ENCODE measurements at places on chromosomes 1 and 21.

DNA sequence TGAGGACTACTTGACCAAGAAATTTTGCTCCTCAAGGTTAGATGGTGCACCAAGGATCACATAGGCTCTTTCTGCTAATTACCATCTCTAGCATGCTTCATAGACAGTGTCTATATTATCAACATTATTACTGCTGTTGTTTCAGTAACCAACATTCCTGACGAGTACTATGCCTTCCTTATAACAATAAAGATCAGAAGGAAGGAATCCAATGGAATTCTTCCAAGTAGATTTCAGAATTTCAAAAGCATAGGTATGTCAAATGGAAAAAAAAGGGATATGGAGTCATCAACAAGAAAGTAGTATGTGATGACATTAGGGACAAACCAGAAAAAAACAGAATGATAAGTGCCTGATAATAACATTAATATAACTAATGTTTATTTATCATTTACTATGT lies 39.6 kb upstream of the LPGAT1 start:
- no peak for DNase-seq

GRCh38 chr21:39096754-39097153 lies 86.5 kb downstream of the PSMG1 start:
- DNase-seq = no peak

- DNase-seq = no peak
Observed at GRCh38 chr1:30632481-30632880, 90.9 kb downstream of the MATN1 start.

GRCh38 chr1:233448109-233448689 lies 120.7 kb downstream of the MAP3K21 start:
- no peak for DNase-seq

DNA sequence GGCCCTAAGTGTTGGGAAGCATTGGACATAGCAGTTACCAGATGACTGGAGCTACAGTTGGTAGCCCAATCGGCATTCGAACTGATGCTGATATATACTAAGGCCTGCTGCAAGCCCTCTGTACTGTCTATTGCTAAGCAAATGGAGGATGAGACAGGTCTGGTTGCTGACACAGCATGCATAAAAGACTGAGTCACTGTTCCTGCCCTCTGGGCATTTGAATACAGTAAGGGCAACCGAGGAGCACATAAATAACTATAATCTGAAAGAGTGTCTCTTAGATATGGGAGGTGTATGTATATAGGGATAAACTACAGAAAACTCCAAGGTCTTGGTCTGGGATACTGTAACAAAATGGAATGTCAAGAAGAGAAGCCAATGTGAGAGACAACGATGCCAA lies 16.8 kb upstream of the MARK1 start:
- no peak for DNase-seq

GRCh38 chr1:223825767-223826748 lies 19.7 kb downstream of the TP53BP2 start:
- no peak for DNase-seq

DNA sequence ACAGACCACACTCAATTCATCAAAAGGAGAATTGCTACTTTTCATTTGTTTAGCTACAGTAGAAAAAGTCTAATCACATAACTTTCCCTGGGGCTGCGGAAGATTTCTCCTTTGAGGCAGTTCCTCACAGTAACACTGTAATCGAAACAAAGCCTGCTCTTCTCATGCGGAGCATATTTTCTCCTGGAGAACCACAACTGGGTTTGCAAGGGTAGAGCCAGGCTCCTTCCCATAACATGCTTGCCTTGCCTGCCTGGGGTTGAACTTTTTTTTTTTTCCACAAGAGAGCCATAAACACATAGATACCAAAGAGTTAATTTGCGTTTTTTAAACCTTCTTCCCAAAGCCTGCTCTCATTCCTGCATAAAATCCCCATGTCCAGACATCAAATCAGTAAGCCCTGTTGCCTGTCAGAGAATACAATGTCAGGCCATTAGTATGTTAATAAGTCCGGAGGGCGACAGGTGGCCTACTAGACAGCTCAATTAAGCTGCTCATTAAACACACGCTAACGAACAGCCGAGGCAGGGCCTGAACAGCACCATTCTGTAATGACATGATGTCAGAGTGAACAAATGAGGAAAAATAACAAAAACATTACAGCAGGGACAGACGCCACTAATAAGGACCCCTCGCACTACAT lies 107.1 kb upstream of the OLIG2 start:
- DNase-seq = no peak

DNA sequence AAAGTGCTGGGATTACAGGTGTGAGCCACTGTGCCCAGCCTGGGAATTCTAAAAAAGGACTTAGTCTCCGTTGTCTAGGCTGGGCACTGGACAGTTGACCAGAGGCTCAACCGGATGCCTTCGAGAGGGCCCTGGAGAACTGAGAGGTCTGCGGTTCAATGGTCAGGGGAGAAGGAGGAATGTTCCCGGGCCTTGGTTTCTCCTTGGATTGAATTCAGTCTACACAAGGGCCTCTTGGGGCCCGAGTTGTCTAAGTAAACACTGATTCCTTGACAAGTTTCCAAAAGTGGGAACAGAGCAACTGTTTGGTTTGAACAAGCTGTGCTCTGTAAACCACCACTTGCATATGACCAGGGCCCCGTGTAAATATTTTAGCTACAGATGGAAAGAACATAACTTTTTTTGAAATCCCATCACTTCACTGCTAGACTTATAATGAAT lies 29.1 kb upstream of the CAPZB start:
- DNase-seq = no peak

DNA sequence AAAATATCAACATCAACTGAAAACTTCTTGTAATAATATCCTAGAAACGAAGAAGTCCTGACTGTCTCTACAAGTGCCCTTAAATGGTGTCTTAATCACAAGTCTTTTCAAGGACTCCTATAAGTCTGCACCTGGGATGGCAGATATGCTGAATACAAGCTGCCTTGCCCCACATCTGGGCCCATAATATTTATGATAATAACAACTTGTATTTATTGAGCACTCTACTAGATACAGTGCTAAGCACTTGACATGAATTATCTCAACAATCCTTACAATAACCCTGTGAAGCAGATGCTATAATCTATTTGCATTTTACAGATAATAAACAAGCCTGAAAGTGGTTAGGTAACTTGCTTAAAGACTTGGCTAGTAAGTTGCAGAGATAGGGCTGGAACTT lies 78.0 kb upstream of the ZNF648 start:
- no peak for DNase-seq

DNA sequence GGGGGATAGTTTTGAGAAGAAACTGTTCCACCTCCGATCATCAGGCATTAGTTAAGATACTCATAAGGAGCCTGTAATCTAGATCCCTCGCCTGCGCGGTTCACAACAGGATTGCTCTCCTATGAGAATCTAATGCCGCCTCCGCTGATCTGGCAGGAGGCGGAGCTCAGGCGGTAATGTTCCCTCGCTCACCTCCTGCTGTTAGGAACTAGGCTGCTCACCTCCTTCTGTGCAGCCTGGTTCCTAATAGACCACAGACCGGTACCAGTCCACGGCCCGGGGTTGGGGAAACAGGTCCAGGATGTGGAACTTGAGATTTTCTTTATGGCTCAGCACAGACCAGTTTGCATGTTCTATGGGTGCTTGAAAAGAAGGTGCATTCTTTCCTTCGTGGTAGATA lies 27.2 kb upstream of the FAM3B start:
- DNase-seq = no peak

GRCh38 chr1:3685906-3686305 lies 33.6 kb downstream of the TP73 start:
- no peak for DNase-seq

- no peak for DNase-seq
Observed at GRCh38 chr1:165315481-165315880, 41.0 kb downstream of the LMX1A start.

- no peak for DNase-seq
Observed at GRCh38 chr1:200267458-200267857, 142.4 kb downstream of the ZNF281 start.

DNA sequence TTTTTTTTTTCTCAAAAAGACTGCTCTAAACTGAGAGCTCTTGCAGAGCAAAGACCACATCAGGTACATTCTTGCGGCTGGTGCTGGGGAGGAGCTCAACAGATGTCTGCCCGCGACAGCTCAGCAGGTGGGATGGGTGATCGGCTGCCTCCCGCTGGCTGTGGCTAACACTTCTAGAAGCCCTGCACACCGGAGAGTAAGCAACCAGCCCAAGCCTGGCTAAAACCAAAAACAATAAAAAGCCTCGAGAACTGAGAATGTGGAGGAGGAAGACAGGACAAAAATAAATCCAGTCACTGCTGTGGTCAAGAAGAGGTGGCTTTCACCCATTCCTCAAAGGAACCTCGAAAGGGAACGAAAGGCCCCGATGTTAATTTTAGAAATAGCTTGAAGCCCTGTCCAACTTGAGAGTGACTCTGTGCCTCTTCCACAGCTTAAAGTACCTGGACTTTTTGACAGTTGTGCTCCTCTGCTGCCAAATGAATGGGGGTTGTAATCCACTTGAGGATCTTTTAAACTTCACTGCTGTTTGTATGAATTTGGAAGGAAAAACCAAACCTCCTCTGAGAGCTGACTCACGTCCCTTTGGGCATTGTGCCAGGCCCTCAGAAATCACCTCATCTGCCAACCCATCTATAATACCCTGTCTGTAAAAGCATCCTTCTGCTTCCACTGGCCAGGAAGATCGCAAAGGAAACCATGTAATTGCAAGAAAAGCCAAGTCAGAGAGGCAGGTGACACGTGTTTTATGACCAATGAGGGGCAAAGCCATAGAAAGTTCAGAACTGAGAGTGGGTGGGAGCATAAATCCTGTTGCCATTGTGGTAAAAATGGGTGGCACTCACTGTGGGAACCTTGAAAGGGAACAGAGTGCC lies 78.6 kb downstream of the KCNN3 start:
- no peak for DNase-seq

GRCh38 chr1:228851193-228851592 lies 115.9 kb downstream of the RHOU start:
- no peak for DNase-seq

DNA sequence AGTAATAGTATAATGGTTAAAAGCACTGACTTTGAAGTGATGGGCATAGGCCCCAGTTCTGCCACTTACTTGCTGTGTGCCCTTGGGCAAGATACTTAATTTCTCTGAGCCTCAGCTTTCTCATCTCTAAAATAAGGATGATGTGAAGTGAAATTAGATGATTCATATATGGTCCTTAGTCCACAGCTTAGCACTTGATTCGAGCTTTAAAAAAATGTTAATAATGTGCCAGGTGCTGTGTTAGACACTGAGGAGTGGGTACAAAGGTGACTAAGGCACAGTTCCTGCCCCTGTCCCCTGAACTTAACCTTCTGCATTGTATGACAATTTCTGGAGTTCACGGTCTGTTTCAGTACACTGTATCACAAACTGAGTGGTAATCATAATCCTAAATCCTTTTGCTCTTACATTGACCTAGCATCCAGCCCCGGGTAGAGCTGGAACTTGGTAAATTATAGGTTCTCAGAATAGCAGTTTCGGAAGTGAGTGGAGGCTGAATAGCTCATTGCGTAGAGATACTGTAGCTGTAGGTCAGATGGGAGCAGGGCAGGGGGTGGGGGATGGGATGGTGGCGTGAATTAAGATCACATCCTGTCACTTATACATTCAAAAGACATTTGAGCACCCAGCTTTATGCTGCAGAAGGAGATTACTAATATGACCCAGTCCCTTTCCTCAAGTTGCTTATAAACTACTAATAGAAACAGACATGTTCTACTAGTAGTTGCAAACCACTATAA lies 1.5 kb downstream of the ZNF691 start:
- no peak for DNase-seq

DNA sequence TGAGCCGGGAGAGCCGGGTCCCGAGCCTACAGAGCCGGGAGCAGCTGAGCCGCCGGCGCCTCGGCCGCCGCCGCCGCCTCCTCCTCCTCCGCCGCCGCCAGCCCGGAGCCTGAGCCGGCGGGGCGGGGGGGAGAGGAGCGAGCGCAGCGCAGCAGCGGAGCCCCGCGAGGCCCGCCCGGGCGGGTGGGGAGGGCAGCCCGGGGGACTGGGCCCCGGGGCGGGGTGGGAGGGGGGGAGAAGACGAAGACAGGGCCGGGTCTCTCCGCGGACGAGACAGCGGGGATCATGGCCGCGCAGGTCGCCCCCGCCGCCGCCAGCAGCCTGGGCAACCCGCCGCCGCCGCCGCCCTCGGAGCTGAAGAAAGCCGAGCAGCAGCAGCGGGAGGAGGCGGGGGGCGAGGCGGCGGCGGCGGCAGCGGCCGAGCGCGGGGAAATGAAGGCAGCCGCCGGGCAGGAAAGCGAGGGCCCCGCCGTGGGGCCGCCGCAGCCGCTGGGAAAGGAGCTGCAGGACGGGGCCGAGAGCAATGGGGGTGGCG lies 371 bp downstream of the ARID1A start:
- DNase-seq = no peak

DNA sequence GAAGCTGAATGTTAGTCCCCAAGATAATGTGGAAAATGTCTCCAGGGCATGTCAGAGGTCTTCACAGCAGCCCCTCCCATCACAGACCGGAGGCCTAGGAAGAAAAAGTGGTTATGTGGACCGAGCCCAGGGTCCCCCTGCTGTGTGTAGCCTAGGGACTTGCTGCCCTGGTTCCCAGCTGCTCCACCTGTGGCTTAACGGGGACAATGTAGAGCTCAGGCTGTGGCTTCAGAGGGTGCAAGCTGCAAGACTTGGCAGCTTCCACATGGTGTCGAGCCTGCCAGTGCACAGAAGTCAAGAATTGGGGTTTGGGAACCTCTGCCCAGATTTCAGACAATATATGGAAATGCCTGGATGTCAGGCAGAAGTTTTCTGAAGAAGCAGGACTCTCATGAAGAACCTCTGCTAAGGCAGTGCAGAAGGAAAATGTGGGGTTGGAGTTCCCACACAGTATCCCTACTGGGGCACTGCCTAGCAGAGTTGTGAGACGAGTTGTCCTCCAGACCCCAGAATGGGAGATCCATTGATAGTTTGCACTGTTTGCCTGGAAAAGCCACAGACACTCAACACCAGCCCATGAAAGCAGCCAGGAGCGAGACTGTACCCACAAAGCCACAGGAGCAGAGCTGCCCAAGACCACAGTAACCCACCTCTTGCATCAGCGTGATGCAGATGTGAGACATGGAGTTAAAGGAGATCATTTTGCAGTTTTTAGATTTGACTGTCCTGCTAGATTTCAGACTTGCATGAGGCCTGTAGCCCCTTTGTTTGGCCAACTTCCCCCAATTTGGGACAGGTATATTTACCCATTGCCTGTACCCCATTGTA lies 204.9 kb downstream of the MRPL39 start:
- no peak for DNase-seq

DNA sequence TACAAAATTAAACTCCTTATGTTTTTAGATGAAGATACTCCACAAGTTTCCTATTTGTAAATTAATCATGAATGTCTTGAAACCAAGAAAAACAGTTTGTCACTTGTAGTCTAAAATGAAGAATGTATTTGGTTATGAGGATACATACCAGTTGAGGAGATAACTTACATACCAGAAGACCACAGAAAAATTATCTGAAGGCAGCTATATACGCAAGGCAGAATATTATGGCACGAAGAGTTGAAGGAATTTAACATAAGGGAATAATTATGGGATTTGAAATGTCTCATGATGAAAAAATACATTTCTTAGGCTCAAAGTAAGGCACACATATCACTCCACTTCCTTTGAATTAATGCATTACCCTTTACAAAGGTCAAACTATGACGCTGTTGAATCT lies 73.3 kb downstream of the IFI44 start:
- no peak for DNase-seq

GRCh38 chr1:6961905-6962477 lies 176.7 kb downstream of the CAMTA1 start:
- DNase-seq = no peak

Measured in posterior cingulate gyrus (tissue), 11 donors.